ENCODE measurements at places on chromosomes 5 and 9.

DNA sequence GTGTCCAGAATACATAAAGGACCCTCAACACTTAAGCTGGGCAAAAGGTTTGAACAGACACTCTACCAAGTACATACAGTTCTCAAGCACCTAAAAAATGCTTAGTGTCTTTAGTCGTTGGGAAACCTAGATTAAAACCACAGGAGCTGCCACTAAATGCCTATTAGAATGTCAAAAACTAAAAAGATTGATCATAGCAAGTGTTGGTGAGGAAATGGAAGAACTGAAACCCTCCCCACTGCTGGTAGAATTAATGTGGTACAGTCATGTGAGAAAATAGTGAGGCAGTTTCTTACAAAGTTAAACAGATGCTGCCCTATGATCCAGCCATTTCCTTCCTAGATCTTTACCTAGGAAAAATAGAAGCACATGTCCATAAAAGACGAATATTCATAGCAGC is 40.6 kb downstream of the SFXN1 start:
- no peak for DNase-seq

DNA sequence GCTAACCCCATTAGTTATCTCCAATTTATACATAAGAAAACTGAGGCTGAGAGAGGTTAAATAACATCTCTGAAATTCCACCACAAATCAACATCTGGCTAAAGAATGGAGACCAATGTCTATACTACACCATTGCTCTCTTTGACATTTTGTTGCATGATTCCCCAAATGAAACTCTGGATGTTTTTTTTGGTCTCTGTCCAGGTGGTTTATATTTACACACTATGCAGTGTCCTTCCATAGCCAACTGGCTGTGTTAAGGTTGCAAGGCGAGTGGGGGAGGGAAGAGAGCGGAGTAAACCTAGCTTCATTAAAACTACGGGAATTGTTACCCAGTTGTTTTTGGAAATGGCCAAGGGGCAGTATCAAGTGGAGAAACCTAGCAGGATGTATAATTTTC is 67.2 kb downstream of the KIF4B start:
- DNase-seq, result no peak

DNA sequence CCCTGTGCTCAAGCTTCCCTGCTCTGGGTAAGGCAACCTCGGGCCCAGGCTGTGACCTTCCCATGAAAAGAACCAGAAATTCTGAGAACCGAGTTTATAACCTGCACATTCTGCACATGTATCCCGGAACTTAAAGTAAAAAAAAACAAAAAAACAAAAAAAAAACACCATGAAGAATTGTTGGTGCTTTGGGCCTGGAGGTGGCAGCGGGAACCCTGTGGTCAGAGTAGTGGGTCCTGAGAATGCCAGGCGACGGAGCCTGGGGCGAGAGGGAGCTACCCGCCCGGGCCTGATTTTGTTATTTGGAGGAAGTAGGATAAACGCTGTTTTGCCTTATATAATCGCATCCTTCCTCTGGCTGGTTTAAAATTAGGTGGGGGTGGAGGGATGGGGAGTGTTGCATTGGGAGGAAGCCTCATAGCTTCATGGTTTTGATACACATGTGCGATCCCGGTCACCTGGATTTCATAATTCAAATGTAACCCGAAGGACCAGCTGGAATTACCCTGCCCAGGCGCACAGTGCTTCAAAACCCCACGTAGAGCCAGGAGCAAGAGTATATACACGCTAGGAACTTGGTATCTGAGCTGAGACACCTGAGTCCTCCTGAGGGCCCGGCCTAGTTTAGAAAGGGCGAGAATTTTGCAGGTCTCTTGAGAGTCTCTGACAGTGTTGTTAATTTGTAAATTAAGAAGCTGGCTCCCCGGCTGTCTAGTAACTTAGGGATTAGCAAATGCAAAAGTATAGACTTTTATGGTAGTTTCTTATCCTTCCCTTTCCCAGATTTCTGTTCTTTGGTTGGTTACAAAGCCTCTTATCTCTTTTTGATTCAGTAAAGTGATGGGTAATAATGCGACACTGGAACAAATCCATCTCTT is 2.8 kb downstream of the MSX2 start:
- DNase-seq, result no peak

DNA sequence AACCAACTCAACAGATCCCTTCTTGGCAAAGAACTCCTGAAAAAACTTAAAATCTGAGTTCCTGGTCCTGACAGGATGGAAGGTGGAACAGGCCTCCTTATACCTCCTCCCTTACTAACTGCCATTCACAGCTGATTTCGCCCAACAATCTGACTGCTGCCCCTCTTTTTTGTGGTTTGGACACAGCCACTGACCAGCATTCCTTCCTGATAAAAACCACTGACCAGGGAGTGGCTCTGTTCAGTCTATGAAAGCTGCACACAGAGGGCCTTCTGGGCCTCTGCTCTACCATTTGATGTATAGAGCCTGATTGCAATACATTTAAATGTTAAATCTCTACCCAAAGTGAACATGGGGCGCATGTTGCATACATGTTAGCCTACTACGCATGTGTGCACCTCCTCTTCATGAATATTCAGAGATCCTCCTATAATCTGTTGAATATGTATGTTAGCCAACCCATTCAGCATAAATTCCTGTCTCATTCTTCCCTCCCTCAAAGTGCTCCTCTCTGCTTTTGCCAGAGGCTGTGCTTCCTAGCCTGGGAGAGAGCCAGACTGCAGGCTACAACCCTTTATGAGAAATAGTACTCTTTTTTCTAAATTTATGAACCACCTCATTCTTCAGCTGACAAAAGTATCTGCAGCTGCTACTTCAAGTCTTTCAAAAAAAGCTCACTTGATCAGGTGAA is 93.7 kb upstream of the MRPS30 start:
- DNase-seq, result no peak

DNA sequence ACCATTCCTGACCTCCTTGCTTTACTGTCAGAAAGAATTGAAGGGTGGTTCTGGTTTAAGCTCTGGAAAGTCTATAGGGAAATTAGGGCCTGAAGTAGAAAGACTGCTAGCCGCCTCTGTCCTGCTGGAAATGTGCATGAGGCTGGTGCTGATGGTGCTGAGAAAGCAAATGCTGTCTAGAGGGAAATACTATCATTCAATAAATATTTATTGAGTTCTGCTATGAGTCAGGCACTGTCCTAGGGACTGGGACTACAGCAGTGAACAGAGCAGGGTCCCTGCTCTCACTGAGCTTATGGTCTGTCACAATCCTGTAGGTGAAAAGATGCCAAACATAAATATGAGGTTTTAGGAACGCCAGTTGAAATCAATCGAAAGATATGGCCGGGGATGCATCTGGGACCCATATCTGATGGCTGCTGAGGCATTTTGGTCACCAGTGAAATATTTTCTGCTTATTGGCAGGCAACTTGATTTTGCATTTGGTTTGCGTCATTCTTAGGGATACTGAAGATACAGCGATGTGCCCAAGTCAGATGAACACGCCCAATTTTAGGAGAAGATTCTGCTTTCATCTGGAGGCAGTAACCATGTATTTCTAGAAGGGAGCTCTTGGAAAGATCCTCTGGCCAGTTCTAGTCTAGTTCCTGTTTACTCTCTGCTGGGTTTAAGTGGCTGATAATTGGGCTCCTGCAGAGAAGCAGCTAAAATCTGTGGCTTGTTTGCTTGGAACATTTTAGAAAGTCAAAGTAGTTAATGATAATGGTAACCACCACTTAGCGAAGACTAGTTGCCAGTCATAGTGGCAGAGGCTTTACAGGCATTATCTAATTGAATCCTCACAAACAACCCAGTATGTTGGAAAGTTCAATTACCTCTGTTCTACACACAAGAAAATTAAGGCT is 73.3 kb downstream of the INSYN2B start:
- DNase-seq, result peak; percentile 76

DNA sequence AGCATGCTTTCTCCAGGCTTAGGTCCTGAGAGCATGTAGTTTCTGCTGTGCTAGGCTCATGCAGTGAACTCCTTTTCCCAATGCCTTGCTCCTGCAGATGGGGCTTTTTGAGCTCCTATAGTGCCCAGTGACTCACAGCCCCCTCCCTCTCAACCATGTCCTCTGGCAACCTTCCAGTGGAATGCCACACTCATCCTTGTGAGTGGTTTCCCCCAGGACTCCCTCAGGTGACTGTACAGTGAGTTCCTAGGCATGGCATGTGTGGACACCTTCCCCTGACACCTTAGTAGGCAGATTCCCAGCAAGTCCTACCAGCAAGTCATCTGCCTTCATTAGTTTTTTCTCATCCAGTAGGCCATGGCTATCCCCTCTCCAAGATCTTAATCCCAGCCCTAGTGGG is 72.4 kb upstream of the CXCL14 start:
- DNase-seq, result no peak

- no peak for DNase-seq
These were observed 48.8 kb upstream of the FREM1 start for GRCh38 chr9:14958989-14959388.

- no peak for DNase-seq
These were observed 212.9 kb downstream of the EFNA5 start for GRCh38 chr5:107457881-107458280.

- no peak for DNase-seq
These were observed 119.4 kb downstream of the GAS1 start for GRCh38 chr9:86827893-86828292.

GRCh38 chr5:8456846-8457186 is 587.9 kb downstream of the MTRR start:
- DNase-seq, result no peak

DNA sequence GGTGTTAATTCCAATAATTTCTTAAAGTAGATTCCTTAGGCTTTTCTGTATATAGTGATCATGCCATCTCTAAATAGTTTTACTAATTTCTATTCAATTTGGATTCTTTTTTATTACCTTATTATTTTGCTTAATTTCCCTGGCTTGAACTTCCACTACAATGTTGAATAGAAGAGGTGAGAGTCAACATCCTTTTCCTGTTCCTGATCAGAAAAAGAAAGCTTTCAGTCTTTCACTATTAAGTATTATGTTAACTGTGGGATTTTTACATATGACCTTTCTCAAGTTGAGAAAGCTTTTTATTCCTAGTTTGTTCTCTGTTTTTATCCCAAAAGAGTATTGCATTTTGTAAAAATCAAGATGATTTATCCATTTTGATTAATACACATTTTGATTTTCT is 574.5 kb upstream of the TLE4 start:
- no peak for DNase-seq

GRCh38 chr9:84620338-84620737 is 49.2 kb upstream of the NTRK2 start:
- no peak for DNase-seq

DNA sequence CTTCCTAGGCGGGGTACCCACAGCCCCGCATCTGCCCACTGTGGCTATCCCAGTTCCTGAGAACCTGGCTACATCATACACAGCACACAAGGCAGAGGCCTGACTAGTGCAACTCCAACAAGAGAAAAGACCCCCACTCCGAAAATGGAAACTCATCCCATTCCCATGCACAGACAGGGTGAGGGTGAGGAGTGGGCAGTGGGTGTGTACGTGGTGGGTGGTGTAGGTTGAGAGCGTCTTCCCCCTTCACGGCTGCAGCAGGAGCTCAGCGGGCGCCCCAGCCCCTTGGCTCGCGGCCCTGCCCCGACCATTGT is 501 bp upstream of the MAP1B start:
- no peak for DNase-seq

GRCh38 chr9:35044071-35044470 is 28.4 kb downstream of the VCP start:
- no peak for DNase-seq

GRCh38 chr5:158811921-158812320 is 287.8 kb downstream of the EBF1 start:
- DNase-seq, result no peak

DNA sequence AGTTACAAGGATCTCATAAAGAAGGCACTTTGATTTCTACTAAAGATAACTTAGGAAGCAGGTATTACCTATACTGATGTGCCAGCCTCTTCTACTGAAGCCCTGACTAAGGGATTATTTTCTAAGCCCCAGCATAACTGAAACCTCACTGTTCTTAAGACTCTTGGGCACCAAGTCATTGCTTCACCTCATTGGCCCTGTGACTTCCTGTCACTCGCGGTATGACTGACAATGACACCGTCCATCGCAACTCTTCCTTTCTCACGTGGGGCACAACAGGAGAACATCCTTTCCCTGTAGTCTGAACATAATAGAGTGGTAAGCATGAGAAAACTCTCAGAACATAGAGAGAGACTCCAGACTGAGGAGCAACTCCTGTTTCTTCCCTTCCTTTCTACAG is 6.4 kb downstream of the OR2V2 start:
- DNase-seq, result no peak

DNA sequence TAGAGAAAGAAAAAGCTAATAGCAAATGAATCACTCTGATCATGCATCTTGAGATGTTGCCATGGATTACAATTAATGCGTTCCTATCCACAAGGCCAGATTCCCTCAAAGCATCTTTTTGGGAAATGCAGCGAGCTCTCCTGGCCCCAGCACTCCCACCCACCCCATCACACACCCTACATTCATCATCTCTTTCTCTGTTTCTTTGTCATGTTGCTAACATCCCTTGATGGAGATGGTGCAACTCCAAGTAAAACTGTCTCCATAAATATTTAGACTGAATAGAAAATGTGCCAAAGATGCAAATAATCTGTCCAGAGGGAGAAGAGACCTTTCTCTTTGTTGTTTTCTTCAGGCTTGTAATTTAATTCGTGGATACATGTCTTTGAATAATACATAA is 30.8 kb upstream of the TNC start:
- no peak for DNase-seq

GRCh38 chr5:33470544-33470943 is 29.8 kb downstream of the TARS1 start:
- peak; percentile 8 for DNase-seq

- DNase-seq, result no peak
These were observed 51.1 kb downstream of the MAST4 start for GRCh38 chr5:66647146-66647856.

GRCh38 chr9:32742296-32742695 is 41.0 kb upstream of the TMEM215 start:
- DNase-seq, result no peak

GRCh38 chr9:122087406-122088200 is 5.5 kb downstream of the TTLL11 start:
- no peak for DNase-seq

DNA sequence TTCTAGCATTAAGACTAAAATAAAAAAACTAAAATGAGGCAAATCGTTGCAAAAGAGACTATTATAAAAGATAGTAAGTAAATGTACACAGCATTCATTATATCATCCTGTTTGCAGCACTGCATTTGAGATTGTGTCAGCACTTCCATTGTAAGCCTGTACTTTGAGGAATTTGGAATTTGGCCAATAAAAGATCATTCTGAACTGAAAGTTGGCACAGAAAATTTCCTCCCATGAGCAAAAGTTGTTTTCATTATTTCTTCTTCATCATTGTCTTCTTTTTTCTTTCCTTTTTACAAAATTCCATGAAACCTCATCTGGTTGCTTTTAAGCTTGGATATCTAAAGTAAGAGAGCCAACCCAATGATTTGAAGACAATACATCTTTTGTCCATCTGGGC is 199.3 kb upstream of the ADAMTSL1 start:
- DNase-seq, result peak; percentile 40

- DNase-seq, result peak; percentile 41
These were observed 5.9 kb downstream of the DMRTA1 start for GRCh38 chr9:22452415-22453010.

GRCh38 chr9:75121914-75122558 is 33.7 kb downstream of the OSTF1 start:
- no peak for DNase-seq

Measured in COR-L47 (cell line).